ENCODE measurements at places on chromosomes 2 and 18.

GRCh38 chr2:213562539-213563180, 278.4 kb downstream of the SPAG16 start:
- no peak for DNase-seq

GRCh38 chr2:98376996-98377395, 30.7 kb downstream of the CNGA3 start:
- no peak for DNase-seq

DNA sequence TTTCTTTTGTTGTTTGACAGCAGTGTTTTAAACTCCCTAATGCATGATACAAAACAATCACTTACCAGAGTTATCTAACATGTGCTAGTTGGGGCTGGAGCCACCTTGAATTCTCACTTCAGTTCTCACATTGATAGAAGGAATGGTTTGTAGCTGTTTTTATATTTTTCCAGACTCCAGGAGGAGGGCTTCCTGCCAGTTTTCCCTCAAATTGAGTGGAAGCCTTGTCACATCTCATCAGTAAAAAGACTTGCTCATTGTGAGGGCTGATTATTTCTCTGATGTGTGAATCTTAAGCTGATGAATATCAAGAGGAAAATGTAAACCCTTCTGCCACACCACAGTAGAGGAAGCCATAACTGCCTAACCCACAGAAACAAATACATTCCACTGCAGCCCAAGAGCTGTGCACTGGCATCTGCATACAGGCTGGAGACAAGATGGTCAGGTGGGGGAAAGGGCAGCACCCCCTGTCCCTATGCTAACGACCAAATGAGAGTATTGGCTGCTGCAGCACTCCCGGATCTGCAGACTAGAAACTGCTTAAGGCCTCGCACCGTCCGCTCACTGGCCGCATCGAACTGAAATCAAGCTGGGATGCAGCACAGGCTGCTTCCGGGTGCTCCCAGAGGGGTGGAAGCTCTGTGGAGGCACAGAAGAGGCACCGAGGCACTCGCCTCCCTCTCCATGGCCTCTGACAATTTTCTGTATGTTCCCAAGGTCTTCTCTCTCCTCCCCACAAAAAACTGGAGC, 73.7 kb upstream of the TPO start:
- DNase-seq = no peak

DNA sequence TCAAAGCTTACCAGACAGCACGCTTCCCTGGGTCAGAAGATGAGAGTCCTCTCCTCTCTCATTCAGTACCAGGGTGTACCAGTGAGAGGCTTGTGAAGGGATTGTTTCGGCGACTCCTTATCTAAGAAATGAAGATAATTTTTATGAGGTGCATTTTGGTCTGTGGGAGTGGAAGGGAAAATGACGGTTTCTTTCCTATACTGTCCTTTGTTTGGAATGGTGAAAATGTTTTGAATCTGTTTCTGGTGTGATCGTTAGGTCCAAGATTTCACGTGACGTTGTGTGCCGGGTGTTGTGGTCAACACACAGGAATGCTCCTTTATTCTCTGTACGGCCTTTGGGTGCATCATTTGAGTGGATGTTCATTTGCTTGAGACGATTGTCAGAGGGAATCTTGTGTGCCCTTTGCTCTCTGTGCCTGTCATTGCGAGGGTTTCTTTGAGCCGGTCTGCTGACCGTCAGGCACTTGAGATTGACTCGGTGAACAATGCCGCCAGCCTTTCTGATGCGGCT, 183.5 kb downstream of the AGAP1 start:
- no peak for DNase-seq

Data from foreskin fibroblast (primary cell).